ENCODE measurements at places on chromosomes 16 and 17.

- DNase-seq = no peak
Measured at GRCh38 chr16:77277141-77277540, 77.9 kb downstream of the SYCE1L start.

DNA sequence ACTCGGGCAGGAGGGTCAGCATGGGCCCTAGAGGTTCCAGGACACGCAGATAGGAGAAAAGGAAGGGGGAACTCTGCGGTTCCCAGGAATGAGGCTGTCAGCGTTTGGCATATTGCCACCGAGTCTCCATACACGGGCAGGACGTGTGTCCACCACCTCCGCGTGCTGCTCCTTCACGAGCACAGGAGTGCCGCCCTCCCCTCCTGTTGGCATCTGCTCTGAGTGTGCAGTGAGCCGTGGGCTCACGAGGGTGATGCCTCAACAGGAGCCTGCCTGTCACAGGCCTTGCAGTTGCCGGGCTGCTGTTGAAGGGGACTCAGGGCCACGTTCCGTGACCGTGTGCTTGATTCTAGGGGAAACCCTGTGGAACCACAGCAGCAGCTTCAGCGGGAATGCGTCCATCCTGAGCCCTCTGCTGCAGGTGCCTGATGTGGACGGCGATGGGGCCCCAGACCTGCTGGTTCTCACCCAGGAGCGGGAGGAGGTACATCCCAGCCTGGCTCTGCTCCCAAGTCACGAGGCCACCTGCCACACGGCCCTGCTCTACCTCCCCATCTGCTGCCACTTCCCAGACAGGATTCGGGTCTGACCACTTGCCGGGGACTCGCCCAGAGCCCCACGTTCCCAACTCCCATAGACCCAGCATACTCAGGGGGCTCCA lies 14.6 kb downstream of the RGS11 start:
- peak; percentile 59 for DNase-seq

DNA sequence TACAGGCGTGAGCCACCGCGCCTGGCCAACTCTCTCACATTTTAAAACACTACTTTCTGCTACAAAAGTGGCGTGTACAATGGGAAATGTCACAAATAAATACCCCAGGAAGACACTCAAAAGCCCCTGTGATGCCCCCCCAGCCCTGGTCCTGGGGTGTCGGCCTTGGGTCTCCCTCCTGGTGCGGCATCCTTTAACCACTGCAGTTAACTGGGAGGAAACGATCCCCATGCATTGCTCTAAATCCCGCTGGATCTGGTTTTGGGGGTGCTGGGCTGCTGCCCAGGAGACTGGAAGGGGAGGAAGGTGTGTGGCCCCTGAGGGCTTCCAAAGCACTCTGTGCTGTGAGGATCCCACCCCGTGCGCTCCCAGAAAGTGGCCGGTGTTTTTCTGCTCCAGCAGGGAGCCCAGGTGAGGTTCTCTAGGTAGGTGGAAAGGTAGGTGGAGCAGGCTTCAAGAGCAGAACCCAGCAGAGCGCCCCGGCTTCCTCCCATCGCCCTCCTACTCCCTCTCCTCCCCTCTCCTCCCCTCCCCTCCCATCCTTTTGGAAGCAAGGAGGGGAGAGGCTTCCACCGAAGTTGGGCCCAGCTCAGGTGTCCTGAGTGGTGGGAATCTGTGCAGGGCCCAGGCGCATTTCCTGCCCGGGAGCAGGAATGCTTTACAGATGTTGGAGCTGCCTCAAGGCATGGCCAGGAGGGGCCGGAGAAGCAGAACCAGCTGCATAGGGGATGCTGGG lies 363.3 kb downstream of the SEC14L1 start:
- no peak for DNase-seq

DNA sequence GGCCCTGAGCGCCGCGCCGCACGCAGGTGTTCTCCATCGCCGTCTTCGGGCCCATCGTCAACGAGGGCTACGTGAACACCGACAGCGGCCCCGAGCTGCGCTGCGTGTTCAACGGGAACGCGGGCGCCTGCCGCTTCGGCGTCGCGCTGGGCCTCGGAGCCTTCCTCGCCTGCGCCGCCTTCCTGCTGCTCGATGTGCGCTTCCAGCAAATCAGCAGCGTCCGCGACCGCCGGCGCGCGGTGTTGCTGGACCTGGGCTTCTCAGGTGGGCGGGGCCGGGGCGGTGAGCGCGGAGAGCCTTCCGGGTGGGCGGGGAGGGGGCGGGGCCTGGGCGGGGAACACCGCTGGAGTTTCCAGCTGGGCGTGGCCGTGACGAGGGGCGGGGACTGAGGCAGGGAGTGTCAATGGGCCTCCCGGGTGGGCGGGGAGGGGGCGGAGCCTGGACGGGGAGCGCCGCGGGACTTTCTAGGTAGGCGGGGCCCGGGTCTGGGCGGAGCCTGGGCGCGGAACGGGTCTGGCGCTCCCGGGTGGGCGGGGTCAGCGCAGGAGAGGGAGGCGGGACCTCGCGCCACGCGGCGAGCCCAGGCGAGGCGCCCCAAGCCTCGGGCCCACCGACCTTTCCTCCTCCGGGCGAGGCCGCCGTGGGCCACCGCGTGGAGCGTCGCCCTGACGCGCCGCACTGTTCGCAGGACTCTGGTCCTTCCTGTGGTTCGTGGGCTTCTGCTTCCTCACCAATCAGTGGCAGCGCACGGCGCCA lies 2.4 kb downstream of the SYNGR3 start:
- no peak for DNase-seq

DNA sequence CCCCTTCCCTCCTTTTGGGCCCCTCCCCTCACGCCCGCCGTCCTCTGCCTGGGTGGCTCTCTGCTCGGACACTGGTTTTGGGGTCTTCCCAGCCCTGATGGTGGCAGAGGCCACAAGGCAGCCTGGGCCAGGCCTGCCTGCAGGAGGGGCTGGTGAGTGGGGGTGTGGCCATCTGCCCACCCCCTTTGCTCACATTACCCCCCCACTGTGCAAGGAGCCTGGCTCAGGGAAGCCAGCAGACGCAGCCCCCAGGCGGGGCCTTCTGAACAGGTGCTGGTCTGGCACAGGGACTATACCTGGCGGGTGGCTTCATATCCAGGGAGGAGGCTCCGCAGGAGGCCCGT lies 10.7 kb upstream of the ZFPM1 start:
- no peak for DNase-seq
